ENCODE measurements at places on chromosomes 2 and 18. TPM values are rescaled to one million over a fixed set of nuclear protein-coding genes. Genes with fewer than 3 reads are reported as not detected.

- H3K36me3 ChIP-seq: peaks cover 2% of the 10 kb centered on the region
- H3K4me1 ChIP-seq: no peaks in the 10 kb centered on the region
- DNase-seq: no peak
- no peak overlapping the region for H3K27ac ChIP-seq
These were observed 214.4 kb upstream of the TMEM200C start for GRCh38 chr18:6109743-6110142.

GRCh38 chr2:157901325-157901724 is 25.2 kb upstream of the ACVR1 start:
- no peak overlapping the region for H3K4me3 ChIP-seq
- H3K4me1 ChIP-seq: no peaks in the 10 kb centered on the region
- H3K27me3 ChIP-seq: no peaks in the 10 kb centered on the region
- DNase-seq: no peak
- no peaks in the 10 kb centered on the region for H3K36me3 ChIP-seq

- H3K4me3 ChIP-seq: no peak overlapping the region
- no peaks in the 10 kb centered on the region for H3K27me3 ChIP-seq
- DNase-seq: no peak
- no peak overlapping the region for H3K27ac ChIP-seq
These were observed 135.7 kb downstream of the CMPK2 start for GRCh38 chr2:6730003-6730402.

GRCh38 chr2:28449488-28450395 is 46.1 kb upstream of the PLB1 start:
- no peaks in the 10 kb centered on the region for H3K27me3 ChIP-seq
- no peaks in the 10 kb centered on the region for H3K4me1 ChIP-seq
- H3K36me3 ChIP-seq: no peaks in the 10 kb centered on the region
- no peak overlapping the region for H3K27ac ChIP-seq
- DNase-seq: no peak

- H3K27ac ChIP-seq: no peak overlapping the region
- H3K4me1 ChIP-seq: peaks cover 22% of the 10 kb centered on the region
- peaks cover 27% of the 10 kb centered on the region for H3K27me3 ChIP-seq
- peak overlapping the region; percentile 99 for H3K4me3 ChIP-seq
- DNase-seq: no peak
These were observed 1.6 kb downstream of the COPS9 start for GRCh38 chr2:240134466-240134865.

- H3K36me3 ChIP-seq: no peaks in the 10 kb centered on the region
- no peak overlapping the region for H3K27ac ChIP-seq
- 0 out of 2 replicates have a peak, but pooled peaks cover 6% of the 10 kb centered on the region for H3K4me1 ChIP-seq
- no peak for DNase-seq
- H3K4me3 ChIP-seq: no peak overlapping the region
- no peaks in the 10 kb centered on the region for H3K27me3 ChIP-seq
These were observed 46.6 kb upstream of the AMMECR1L start for GRCh38 chr2:127932199-127932876.

DNA sequence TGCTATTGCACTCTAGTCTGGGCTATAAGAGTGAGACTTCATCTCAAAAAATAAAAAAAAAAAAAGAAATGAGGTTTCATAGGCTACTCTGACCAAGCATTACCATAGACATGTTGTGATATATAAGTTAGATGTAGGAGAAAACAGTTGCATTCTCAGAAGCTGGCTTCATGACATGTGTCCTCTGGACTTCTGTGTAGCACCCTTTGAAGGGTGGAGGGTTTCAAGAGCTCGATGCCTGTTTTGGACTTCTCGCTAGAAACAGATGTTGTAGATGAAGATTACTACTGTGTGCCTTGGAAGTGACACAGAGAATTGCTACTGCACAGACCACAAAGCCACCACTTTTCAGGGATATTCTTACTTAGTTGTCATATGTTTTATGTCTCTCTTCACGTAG is 91.0 kb downstream of the TMEM247 start:
- DNase-seq: no peak
- H3K27me3 ChIP-seq: no peaks in the 10 kb centered on the region
- H3K27ac ChIP-seq: no peak overlapping the region
- no peak overlapping the region for H3K4me3 ChIP-seq

GRCh38 chr2:147464737-147465357 is 380.0 kb upstream of the ACVR2A start:
- H3K27me3 ChIP-seq: no peaks in the 10 kb centered on the region
- DNase-seq: peak; percentile 11
- no peak overlapping the region for H3K4me3 ChIP-seq
- no peak overlapping the region for H3K27ac ChIP-seq
- H3K4me1 ChIP-seq: 0 out of 2 replicates have a peak, but pooled peaks cover 11% of the 10 kb centered on the region

DNA sequence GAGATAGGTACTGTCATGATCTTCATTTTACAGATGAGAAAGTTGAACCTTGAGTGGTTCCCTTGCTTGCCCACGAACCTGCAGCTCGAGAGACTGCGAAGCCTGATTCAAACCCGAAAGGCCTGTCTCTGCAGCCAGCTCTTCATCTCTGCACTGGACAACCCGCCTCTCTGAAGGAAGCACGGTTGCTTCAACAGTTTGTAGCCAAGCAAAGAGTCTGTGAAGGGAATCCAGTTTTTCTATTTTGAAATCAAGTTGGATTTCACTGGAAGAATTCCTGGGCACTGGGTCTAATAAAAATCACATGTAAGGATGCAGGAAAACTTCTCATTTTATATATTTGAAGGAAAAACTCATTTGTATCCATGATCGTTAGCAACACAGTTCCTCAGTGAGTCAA is 21.3 kb upstream of the ICOS start:
- H3K36me3 ChIP-seq: no peaks in the 10 kb centered on the region
- no peak overlapping the region for H3K27ac ChIP-seq
- H3K27me3 ChIP-seq: no peaks in the 10 kb centered on the region
- DNase-seq: no peak

DNA sequence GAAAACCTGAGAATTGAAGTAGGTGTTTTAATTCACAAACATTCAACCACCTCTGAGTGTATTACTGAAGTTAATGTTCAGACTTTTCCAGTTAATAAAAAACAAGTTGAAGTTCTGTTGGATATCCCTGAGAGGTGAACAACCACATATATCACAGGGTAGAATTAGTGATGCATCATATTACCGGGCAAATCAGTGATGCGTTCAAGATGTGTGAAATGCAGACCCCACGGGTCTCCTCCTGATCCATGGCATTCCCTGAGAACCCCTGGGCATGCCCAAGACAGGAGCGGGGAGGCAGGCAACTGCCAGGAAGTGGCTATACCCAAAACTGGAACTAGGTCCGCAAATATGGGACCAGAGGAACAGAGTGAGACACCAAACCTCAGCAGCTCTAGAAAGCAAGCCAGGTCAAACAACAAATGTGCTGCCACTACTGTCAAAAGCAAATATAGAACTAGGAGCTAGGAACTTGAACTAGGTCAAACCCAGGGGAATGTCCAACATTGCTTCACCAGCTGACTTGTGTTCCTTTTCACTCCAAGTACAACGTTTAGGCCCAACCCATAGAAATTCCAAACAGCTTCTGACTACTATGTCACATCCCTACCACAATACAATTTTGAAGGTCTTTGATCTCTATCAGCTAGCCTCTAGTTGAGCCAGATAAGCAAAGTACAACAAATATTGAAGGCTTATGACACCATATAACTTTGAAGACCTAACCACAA is 20.2 kb downstream of the PSTPIP2 start:
- H3K4me3 ChIP-seq: no peak overlapping the region
- H3K27ac ChIP-seq: no peak overlapping the region
- H3K4me1 ChIP-seq: peaks cover 20% of the 10 kb centered on the region

- no peak for DNase-seq
- H3K27me3 ChIP-seq: no peaks in the 10 kb centered on the region
- H3K4me1 ChIP-seq: peaks cover 68% of the 10 kb centered on the region
- H3K36me3 ChIP-seq: peaks cover 40% of the 10 kb centered on the region
- H3K27ac ChIP-seq: peak overlapping the region; percentile 79
- no peak overlapping the region for H3K4me3 ChIP-seq
These were observed 4.1 kb downstream of the MGAT4A start for GRCh38 chr2:98726735-98727368.

- no peak for DNase-seq
- no peaks in the 10 kb centered on the region for H3K4me1 ChIP-seq
- H3K27me3 ChIP-seq: no peaks in the 10 kb centered on the region
- H3K27ac ChIP-seq: no peak overlapping the region
- no peaks in the 10 kb centered on the region for H3K36me3 ChIP-seq
- H3K4me3 ChIP-seq: no peak overlapping the region
These were observed 806.7 kb downstream of the NRXN1 start for GRCh38 chr2:50225021-50225928.

GRCh38 chr18:10525371-10525691 is 496 bp upstream of the NAPG start:
- DNase-seq: no peak
- peaks cover 40% of the 10 kb centered on the region for H3K4me1 ChIP-seq
- peak overlapping the region; percentile 94 for H3K4me3 ChIP-seq
- peak overlapping the region; percentile 81 for H3K27ac ChIP-seq

DNA sequence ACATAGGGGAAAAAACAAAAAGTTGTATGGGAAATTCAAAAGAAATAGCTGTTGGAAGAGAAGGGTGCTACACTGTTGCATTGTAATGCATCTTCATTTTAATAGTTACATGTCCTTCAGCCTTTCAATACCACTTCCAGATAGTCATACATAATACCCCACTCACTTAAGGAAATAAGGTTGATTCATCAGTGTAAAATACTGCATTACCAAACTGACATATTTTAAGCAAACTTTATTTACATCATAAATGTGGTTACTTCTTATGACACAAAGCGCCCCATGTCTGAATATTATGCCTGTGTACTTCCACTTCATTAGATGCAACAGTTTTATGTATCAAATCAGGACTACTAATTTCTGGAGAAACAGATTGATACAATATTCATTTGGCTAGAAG is 4.5 kb downstream of the RBMS1 start:
- DNase-seq: no peak
- no peak overlapping the region for H3K27ac ChIP-seq

DNA sequence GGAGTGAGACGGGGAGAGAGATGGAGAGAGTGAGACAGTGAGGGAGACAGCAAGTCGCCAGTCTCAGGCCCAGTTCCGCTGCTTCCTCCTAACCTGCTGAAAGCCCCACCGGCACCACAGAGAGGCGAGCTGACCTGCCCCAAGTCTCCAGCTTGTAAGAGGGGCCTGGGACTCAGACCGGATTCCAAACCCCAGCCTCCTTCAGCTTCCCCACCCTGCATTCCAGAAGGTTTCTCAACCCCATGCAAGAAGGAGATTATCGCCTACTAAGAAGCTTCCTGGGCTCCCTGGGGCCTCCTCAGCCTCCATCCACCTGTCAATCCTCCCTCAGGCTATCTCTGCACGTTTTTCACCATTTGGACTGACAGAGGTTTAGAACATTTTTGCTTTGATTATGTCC is 173.1 kb upstream of the RAB6C start:
- H3K36me3 ChIP-seq: no peaks in the 10 kb centered on the region
- no peak for DNase-seq
- no peak overlapping the region for H3K27ac ChIP-seq
- H3K27me3 ChIP-seq: peaks cover 50% of the 10 kb centered on the region
- H3K4me3 ChIP-seq: no peak overlapping the region

DNA sequence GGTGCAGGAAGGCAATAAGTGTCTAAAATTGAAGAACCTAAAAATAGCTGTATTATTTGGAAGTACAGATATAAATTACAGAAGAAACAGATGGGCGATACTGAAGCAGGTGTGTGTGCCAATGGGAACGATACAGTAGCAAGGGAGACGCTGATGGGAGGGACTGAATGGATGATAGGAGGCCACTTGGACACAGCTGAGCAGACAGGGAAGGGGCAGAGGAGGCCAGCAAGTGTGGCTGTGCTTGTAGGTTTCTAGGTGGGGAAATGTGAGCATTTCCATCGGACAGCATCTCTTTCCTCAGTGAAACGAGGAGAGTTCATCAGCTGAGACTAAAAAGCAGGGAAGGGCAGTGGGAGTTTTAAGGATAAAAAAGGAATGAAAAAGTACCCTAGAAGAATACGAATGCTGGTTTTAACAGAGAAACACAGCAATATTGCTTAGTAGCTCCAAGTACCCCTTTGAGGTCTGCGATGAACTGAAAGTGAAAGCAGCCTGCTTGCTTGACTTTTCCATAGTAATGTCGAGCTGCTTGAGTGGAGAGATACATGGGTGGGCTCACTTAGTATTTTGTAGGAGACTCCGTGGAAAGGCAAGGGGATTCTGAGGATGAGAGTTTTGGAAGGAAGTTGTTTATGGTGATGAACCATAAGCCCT is 91.7 kb upstream of the EPC2 start:
- H3K27ac ChIP-seq: no peak overlapping the region
- DNase-seq: no peak
- peak overlapping the region; percentile 53 for H3K4me3 ChIP-seq
- H3K36me3 ChIP-seq: no peaks in the 10 kb centered on the region
- H3K27me3 ChIP-seq: peaks cover 11% of the 10 kb centered on the region

- H3K4me1 ChIP-seq: no peaks in the 10 kb centered on the region
- peak; percentile 46 for DNase-seq
- H3K27me3 ChIP-seq: peaks cover 6% of the 10 kb centered on the region
These were observed 306.5 kb upstream of the TNP1 start for GRCh38 chr2:217166241-217166850.

GRCh38 chr2:213288913-213289700 is 4.8 kb downstream of the SPAG16 start:
- no peaks in the 10 kb centered on the region for H3K36me3 ChIP-seq
- H3K27ac ChIP-seq: no peak overlapping the region
- H3K27me3 ChIP-seq: no peaks in the 10 kb centered on the region
- DNase-seq: no peak
- no peak overlapping the region for H3K4me3 ChIP-seq
- peaks cover 14% of the 10 kb centered on the region for H3K4me1 ChIP-seq

DNA sequence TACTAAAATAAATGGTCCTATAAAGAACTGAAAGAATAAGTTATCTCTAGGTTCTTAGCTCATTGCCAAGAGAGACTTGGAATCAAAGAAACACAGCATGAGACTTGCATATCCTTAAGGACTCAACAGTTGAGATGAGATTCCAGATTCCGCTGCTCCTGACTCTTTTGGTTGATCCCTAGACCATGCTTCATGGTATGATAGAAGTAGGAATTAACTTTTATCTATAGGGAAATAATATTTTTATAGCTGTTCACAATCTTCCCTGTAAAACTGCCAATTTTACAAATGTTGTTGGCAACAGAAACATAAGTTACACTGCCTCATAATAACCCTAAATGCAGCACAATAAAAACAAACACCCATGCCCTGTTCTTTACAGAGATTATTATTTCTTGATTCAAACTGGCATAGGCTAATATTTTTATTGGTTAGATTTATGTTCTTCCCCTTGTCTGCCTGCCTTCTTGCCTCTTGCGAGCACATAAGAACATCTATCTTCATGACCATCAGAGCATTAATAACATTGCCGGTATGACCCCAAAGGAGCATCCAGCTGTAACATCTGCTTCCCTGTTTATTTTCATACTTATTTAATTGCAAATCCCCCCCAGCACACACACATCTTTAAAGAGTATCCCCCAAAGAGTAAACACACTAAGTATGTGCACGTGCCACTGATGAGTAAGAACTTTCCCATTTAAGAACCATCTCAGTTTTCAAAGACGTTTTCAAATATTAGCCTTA is 735.7 kb upstream of the SLC8A1 start:
- no peak overlapping the region for H3K27ac ChIP-seq
- H3K4me1 ChIP-seq: no peaks in the 10 kb centered on the region
- H3K36me3 ChIP-seq: no peaks in the 10 kb centered on the region
- H3K4me3 ChIP-seq: no peak overlapping the region
- no peak for DNase-seq

The AMER3 gene
- total RNA-seq: not detected

The GCFC2 gene
- total RNA-seq: 65.8 TPM

The CAPN13 gene
- total RNA-seq: not detected

The SLC9A4 gene
- not detected for total RNA-seq

The ALKAL2 gene
- 0.22 TPM for total RNA-seq

The SLC9A2 gene
- 0.02 TPM for total RNA-seq

The DNAJC27 gene
- 3.1 TPM for total RNA-seq

The CYP27C1 gene
- not detected for total RNA-seq

The NOL4 gene
- total RNA-seq: 1.8 TPM

The UGT1A1 gene
- 0.22 TPM for total RNA-seq

All from HepG2 (cell line).